ENCODE measurements at places on chromosomes 1 and 21.

GRCh38 chr1:48245106-48245505 is 22.6 kb downstream of the SLC5A9 start:
- DNase-seq: no peak

GRCh38 chr1:4000811-4001251 is 100.8 kb upstream of the C1orf174 start:
- DNase-seq: no peak

- DNase-seq: no peak
These were observed 50.7 kb downstream of the MAB21L3 start for GRCh38 chr1:116161877-116162390.

GRCh38 chr1:45769261-45769932 is 18.9 kb upstream of the IPP start:
- DNase-seq: peak; percentile 14

DNA sequence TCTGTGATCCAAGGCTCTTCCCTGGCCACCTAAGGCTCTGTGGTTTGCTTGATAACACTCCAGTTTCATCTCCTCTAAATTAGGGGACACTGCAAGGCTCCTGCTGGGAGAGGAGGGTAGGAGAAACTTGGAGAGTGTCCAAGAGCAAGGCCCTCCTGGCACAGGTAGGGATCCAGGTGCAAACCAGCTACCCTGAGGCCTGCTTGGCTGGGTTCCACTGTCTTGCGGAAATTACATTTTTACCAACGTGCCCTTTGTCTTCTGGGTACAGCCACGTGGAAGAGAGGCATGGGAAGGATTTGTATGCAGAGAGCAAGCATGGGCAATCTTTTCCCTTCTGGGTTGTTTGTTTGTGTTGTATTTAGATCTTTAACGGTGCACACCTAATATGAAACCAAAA is 132.5 kb downstream of the PRDM2 start:
- DNase-seq: no peak

GRCh38 chr1:214379236-214379970 is 98.4 kb downstream of the SMYD2 start:
- DNase-seq: peak; percentile 32

- no peak for DNase-seq
These were observed 4.4 kb downstream of the PLOD1 start for GRCh38 chr1:11938722-11939526.

- DNase-seq: peak; percentile 32
These were observed 10.6 kb upstream of the NADK start for GRCh38 chr1:1788646-1789431.

DNA sequence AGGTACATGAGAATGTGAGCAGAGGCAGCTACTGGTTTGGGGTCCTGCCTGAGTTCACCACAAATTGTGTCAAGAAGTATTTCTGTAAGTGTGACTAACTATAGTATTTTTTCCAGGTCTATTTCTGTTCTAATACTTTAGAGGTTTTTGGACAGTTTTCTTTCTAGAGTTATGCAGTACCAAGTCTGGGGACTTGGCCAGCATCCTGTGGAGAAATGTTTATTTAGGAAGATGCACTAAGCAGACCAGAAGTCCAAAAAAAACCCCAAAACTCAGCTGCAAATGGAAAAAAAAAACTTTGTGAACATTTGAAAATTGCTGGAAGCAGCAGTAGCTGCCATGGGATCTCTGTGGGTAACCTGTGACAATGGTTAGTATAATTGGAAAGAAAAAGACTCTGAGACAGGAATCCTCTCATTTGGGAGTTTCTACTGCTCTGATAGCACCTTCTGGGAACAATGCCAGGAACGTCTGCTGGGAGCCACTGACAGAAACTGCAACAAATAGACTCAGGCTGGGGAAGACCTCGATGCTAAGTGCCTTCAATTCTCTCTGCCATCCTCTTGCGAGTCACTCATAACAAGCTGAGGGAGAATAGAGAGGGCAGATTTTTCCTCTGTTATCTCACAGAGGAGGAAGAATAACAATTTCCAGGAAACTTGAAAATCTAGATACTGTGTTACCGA is 37.6 kb downstream of the OR10R2 start:
- DNase-seq: no peak

Data from ELF-1 (cell line).